WERI-Rb-1 (cell line): ENCODE measurements at places on chromosomes 4 and X.
A peak's percentile ranks its signal among the peaks of the same experiment; 100 is the strongest.

GRCh38 chr4:88219099-88219498, 60.7 kb upstream of the ABCG2 start:
- DNase-seq, result no peak

GRCh38 chr4:14877246-14878225, 124.7 kb upstream of the CPEB2 start:
- peak; percentile 61 for DNase-seq

- no peak for DNase-seq
These were observed 779 bp downstream of the GABRQ start for GRCh38 chrX:152638443-152638904.

- DNase-seq, result no peak
These were observed 2.9 kb downstream of the ARAF start for GRCh38 chrX:47563801-47564315.

GRCh38 chr4:26717332-26717731, 133.4 kb downstream of the TBC1D19 start:
- DNase-seq, result no peak

GRCh38 chrX:45508454-45508853, 307.8 kb upstream of the DIPK2B start:
- DNase-seq, result no peak

DNA sequence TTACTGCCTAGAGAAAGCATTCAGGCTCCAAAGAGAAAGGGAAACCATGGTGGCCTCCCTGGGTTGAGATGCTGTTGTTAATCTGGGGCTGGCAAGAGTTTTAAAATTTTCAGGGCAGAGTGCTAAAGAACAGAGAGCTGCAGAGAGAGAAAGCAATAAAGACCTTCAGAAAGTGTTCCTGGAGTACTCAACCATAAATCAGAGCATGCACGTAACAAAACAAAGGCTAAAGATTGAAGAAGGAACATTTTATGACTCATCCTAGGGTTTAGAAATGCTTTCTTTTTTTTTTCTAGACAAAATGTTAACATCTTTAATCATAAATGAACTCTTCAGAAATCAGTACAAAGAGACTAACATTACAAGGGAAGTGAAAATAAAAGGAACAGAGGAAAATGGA, 562.3 kb upstream of the NDST4 start:
- no peak for DNase-seq
